Cardiac muscle cell (in vitro differentiated cells and primary cell): ENCODE measurements at places on chromosomes 1 and 21. TPM values are rescaled to one million over a fixed set of nuclear protein-coding genes. Genes with fewer than 3 reads are reported as not detected.

Gene HES4
- 54.4 and 89.4 TPM in 2 replicates for total RNA-seq

Gene RHBDL2
- not detected in 2 replicates for total RNA-seq

Gene TAGLN2
- 3.8 and 14.4 TPM in 2 replicates for total RNA-seq

Gene PGLYRP3
- not detected in 2 replicates for total RNA-seq

Gene SMIM34
- not detected in 2 replicates for total RNA-seq

Gene NOS1AP
- 4.9 and 5.3 TPM in 2 replicates for total RNA-seq

GRCh38 chr21:17784604-17785402 is 34.4 kb downstream of the C21orf91 start:
- no peak for DNase-seq

- no peak for DNase-seq
Measured at GRCh38 chr1:209208648-209209047, 374.9 kb upstream of the CAMK1G start.

DNA sequence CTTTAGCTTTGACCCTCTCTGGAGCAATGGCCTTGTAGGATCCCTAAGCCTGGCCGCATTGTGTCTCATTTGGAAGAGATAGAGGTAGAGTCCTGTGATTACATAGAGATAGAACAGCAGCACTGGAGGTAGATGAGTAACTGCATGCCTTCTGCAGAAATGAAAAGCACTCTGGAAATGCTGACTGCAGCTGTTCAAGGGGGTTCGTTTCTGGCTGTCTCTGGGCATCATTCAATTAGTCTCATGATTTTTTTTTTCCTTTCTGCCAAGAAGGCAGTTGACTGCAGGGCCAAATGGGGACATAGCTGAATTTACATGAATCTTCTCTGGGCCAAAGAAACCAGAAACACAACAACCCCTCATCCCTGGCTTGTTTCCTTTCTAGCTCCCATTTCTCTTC is 28.1 kb upstream of the SNX27 start:
- no peak for DNase-seq

DNA sequence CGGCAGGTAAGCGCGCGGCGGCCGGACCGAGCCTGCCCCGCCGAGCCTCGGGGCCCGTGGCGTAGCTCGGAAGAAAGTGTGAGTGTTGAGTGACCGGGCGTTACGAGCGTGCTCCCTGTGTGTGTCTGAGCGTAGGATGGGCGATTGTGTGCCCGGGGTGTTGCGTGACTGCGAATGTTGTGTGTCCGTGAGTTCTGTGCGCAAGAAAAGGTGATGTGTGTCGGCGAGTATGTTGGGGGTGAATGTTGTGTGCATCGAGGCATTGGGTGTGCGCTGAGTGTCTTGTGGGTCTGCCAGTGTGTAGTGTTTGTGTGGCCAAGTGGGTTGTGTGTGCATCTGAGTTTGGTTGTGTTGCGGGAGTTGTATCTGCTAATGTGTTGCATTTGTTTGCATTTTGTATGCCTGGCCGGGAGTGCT is 398 bp downstream of the PTPRU start:
- no peak for DNase-seq

DNA sequence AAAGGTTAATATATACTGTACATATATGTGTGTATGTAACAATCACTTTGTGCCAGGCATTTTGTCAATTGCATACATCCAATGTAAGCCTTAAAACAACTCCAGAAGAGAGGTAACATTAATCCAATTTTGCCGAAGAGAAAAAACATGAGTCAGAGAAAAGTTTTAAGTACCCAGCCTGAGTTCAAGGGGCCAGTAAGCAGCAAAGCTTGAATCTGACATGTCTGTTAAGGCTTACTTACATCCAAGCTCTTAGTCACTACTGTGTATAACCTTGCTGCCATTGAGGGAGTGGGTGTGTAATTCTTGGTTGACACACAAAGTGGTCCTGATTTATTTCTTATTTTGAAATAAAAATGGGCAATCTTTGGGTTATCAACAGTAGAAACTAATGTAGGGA is 360.4 kb upstream of the LYPLAL1 start:
- DNase-seq, result peak; percentile 14

DNA sequence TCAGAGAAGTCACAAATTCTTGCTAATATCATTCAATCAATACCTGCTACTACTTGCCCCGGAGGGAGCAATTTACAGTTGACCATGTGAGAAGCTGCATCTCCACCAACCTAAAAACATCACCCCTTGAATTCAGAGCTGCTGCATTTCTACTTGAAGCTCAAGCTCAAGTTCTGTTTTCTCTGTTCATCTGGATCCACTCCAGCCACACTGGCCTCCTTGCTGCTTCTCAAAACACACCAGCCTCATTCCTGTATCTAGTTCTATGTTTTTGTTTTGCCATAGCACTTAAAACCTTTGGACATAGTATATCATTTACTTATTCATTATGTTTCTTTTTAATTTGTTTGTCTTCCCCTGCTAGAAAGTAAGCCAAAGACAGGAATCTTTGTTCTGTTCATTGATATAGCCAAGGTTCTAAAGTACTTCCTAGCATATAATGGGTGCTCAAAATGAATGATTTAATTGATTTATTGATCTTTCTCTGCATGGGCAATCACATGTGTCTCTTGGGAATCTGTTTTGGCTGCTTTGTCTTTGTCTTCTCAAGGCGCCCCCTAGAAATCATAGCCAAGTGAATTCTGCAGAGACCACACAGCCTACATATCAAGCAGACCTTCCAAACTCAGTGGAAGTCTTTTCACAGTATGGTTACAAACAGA is 23.6 kb downstream of the SYF2 start:
- no peak for DNase-seq

- DNase-seq, result no peak
Measured at GRCh38 chr21:38949070-38949380, 143.3 kb downstream of the ETS2 start.

GRCh38 chr1:111988377-111988742 is 1.1 kb downstream of the KCND3 start:
- no peak for DNase-seq

GRCh38 chr1:58290685-58291372 is 255.7 kb downstream of the OMA1 start:
- peak; percentile 84 for DNase-seq

- peak; percentile 12 for DNase-seq
Measured at GRCh38 chr1:233233508-233234040, 62.0 kb downstream of the PCNX2 start.

- DNase-seq, result peak; percentile 69
Measured at GRCh38 chr1:202623075-202623474, 87.2 kb downstream of the SYT2 start.
